ENCODE measurements at places on chromosomes 16 and 17.
A peak's percentile ranks its signal among the peaks of the same experiment; 100 is the strongest.

GRCh38 chr17:65797101-65797500 is 235.7 kb upstream of the AXIN2 start:
- ATAC-seq: no peak

- no peak for ATAC-seq
These were observed 3.3 kb downstream of the TSPOAP1 start for GRCh38 chr17:58325289-58325726.

DNA sequence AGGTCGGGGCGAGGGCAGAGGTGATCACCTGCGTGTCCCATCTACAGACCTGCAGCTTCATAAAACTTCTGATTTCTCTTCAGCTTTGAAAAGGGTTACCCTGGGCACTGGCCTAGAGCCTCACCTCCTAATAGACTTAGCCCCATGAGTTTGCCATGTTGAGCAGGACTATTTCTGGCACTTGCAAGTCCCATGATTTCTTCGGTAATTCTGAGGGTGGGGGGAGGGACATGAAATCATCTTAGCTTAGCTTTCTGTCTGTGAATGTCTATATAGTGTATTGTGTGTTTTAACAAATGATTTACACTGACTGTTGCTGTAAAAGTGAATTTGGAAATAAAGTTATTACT is 28.9 kb downstream of the STH start:
- ATAC-seq: no peak

DNA sequence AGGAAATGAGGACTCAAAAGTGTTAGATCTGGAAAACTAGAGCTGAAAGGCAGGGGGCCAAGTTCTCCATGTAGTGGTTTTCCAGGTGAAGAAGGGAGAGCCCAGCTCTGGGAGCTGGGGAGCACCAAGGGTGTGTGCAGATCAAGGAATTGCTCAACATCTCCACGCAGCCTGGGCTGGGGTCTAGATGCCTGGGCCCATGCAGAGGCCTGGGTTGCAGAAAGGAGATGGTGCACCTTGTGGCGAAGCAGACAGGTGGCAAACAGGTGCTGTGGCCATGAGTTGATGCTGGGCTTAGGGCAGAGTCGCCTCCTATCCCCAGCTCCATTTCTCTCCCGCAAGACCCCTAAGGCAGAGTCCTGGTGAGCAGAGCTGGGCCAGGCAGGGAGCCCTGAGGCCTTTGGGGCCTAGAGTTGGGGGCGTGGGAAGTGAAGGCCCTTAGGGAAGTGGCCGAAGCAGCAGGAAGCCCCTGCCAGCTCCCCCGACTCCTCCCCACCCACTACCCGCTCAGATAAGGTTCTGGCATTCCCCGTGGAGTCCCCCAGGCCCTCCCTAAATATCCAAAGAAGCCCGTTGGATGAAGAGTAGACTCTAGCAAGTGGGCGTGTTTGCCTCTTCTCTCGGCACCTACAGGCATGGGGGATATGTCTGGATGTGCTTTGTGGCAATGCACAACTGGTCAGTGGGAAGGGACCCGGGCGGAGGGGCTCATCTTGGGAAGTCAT is 777 bp downstream of the FOXN1 start:
- no peak for ATAC-seq

DNA sequence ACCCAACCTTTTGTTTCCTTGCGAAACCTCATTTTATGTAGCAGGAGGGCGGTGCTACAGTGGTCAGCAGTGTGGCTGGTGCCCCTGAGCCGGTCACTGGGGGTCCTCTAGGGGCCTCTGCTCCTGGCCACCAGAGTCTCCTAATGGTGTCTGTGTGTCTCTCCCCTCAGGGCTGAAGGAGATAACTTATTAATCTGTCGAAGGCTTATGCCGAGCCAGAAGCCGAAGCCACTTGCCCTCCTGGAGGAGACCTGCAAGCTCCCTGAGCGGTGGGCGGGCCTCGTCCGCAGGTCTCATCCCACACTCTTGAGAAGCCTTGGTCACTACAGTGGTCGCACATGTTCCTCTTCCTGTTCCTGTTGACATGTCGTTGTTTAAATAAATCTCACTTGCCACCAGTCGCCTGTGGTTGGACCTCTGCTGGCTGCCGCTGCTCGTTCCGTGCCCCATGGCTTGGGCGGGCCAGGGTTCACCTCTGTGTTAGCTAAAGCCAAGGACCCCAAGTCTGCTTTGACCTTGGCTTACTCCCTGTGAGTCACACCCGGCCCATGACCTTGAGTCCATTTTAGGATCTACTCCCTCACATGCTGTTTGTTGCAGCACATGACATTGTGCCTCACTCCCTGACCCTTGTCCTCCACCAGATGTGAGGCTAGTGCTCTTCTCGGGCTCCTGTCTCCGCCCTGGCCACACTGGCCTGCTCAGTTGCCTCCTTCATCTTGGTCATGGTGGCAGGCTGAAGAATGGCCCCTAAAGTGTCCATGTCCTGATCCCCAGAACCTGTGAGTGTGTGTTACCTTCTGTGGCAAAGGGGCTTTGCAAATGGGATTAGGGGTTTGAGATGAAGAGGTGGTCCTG is 38.7 kb upstream of the AQP8 start:
- ATAC-seq: no peak

- no peak for ATAC-seq
These were observed 3.4 kb upstream of the KSR1 start for GRCh38 chr17:27452828-27453227.

DNA sequence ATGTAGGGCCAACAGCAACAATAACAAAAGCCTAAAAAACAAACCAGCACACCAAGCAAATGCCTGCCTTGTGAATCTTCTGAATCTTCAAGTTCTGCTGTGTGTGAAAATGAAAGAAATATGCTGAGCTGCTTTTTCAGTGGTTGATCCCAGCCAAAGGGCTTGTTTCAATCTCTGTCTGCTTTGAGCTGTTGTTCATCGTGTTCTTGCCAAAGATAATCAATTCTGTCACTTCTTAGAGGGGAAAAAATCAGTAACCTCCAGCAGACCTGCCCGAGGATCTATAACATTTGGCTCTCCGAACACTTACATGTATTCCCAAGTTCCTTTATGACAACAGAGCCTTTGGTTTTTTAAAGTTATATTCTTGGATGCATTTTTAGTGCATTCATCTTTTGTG is 65.9 kb downstream of the VPS35L start:
- no peak for ATAC-seq

- peak; percentile 96 for ATAC-seq
These were observed at the start of gene MT1E for GRCh38 chr16:56625140-56625942. Gene MT1E (plus strand): TSS chr16:56625781. CDS start chr16:56625852, 71 bp downstream.

- no peak for ATAC-seq
These were observed 2.8 kb upstream of the NAT9 start for GRCh38 chr17:74778960-74779359.

DNA sequence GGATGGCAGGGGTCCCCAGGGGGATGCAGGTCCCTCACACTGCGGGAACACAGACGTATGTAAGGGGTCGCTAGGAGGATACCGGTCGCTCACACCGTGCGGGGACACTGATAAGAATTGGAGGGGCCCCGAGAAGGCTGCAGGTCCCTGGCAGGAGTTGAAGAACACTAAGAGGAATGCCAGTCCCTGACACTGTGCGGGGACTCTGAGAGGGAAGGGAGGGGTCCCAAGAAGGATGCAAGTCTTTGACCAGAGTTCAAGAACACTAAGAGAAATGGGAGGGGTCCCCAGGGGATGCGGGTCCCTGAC is 510 bp downstream of the ERCC4 start:
- ATAC-seq: no peak

DNA sequence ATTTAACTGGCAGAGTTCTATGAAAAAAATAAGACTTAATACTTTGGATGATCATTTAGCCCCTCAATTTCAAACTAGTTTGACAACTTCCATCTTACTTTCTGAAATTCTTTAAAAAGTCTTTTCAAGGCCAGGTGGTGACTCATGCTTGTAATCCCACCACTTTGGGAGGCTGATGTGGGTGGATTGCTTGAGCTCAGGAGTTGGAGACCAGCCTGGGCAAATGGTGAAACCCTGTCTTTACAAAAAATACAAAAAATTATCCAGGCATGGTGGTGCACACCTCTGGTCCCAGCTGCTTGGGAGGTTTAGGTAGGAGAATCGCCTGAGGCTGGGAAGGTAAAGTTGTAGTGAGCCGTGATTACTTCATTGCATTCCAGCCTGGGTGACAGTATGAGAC is 154.4 kb downstream of the TANC2 start:
- ATAC-seq: no peak

DNA sequence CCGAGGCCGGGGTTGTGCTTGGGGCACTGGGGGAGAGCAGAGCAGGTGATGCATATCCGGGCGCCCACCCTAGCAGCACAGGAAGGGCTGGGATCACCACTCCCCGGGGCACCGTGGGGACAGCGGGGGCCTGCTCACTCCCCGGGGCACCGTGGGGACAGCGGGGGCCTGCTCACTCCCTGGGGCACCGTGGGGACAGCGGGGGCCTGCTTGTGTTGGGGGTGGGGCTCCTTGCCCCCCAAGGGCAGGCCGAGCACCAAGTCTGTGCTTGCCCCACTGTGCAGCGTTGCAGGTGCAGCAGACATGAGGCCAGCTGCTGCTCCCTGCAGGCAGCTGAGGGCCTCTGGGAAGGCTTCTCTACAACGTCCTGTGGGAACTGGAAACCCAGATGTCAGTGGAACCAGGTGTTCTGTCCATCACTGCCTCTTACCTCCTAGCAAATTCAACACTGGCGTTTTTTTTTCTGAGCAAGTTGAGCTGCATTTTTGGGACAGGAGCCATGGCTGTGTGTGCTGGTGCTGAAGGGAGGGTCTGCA is 25.0 kb upstream of the ZNF750 start:
- no peak for ATAC-seq

GRCh38 chr16:3575491-3575890 is 1.7 kb downstream of the NLRC3 start:
- ATAC-seq: no peak

- ATAC-seq: no peak
These were observed 73.1 kb upstream of the CES5A start for GRCh38 chr16:55948230-55948629.

Measured in gastroesophageal sphincter (tissue), 4 donors.